ENCODE measurements at places on chromosomes 3 and 15. TPM values are rescaled to one million over a fixed set of nuclear protein-coding genes. Genes with fewer than 3 reads are reported as not detected.

DUOXA1 gene
- polyA plus RNA-seq, result 0.61 TPM

DNA sequence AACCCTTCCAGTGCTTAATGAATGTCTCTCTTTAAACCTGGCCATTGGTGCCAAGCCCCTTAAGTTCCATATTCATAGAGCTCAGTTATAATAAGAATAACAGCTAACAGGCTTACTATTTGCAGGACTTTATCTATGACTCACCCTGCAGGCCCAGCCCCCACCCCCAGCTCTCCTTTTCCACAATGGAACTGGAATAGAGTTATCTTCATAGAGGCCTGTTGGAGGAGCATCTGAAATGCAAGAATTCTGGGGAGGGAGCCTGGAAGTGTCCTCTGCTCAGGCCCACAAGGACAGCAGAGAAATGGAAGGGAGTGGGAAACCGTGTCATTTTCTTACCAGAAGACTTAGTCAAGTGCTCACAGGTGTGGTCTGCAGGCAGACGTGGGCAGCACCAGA is 52.8 kb downstream of the SEMA5B start:
- peak; percentile 49 for DNase-seq

SENP8 gene
- polyA plus RNA-seq, result 3.8 TPM

- no peak for DNase-seq
Measured at GRCh38 chr3:160607826-160608225, 42.5 kb upstream of the KPNA4 start.

GRCh38 chr3:23952646-23953045 is 7.6 kb downstream of the NR1D2 start:
- no peak for DNase-seq

AADACL2 gene
- polyA plus RNA-seq, result not detected

- DNase-seq, result peak; percentile 71
Measured at GRCh38 chr15:98860281-98861041, 147.1 kb downstream of the PGPEP1L start.

ATP13A4 gene
- not detected for polyA plus RNA-seq

- DNase-seq, result peak; percentile 96
Measured at GRCh38 chr15:60390871-60391501, 6.8 kb downstream of the ANXA2 start.

GRCh38 chr3:113212150-113212843 is 940 bp downstream of the BOC start:
- peak; percentile 69 for DNase-seq

GOLGA6L10 gene
- not detected for polyA plus RNA-seq

GRCh38 chr3:135007607-135008006 is 212.5 kb downstream of the EPHB1 start:
- peak; percentile 8 for DNase-seq

- no peak for DNase-seq
Measured at GRCh38 chr15:62407216-62407615, 242.1 kb upstream of the C2CD4B start.

PARP9 gene
- 14.2 TPM for polyA plus RNA-seq

MNS1 gene
- 3.6 TPM for polyA plus RNA-seq

ZNF445 gene
- polyA plus RNA-seq, result 2.2 TPM

CTDSPL gene
- polyA plus RNA-seq, result 7.1 TPM

TGM5 gene
- polyA plus RNA-seq, result not detected

APEH gene
- 89.1 TPM for polyA plus RNA-seq

GRCh38 chr3:53425936-53426335 is 68.5 kb upstream of the CACNA1D start:
- no peak for DNase-seq

LRRC49 gene
- 8.3 TPM for polyA plus RNA-seq

RNF168 gene
- 14.2 TPM for polyA plus RNA-seq

GOLGA8O gene
- not detected for polyA plus RNA-seq

SERINC4 gene
- not detected for polyA plus RNA-seq

SCAANT1 gene
- not detected for polyA plus RNA-seq

DNA sequence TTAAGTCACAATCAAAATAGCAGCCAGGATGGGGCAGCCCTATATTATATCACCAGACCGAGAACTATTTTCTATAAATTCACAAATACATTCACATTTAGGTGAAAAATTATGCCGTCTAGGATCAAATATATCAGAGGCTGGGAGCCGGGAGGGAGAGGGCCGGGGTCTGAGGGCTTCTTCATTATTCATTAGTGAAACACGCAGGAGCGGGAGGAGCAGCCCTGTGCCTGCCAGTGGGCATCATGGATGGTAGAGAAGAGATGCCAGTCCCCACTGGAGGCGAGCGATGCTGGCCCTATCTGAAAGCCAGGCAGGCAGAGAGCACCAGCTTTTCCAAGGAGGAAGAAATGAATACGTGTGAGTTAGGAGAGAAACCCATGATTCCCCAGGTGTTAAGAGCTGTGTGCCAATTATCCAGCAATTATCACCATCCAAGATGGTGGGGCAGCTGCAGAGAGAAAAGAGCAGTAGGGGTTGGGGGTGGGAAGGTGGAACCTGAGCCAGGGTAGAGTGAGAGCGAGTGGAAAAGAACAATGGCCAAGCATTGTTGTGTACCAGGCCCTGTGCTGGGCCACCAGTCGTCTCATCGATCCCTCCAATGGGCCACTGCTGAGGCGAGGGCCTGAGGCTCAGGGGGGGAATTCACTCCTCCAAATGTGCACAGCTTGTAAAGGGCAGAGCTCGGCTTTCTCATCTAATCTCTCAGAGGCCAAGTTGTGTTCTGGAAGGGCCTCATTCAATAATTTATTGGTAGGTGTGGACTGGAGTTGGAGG is 261.3 kb upstream of the TLE3 start:
- DNase-seq, result no peak

GRCh38 chr3:90044084-90044816 is 936.8 kb downstream of the EPHA3 start:
- no peak for DNase-seq

CDCP1 gene
- polyA plus RNA-seq, result 8.8 TPM

LAMB2 gene
- polyA plus RNA-seq, result 542 TPM

MLH1 gene
- 27.8 TPM for polyA plus RNA-seq

DNA sequence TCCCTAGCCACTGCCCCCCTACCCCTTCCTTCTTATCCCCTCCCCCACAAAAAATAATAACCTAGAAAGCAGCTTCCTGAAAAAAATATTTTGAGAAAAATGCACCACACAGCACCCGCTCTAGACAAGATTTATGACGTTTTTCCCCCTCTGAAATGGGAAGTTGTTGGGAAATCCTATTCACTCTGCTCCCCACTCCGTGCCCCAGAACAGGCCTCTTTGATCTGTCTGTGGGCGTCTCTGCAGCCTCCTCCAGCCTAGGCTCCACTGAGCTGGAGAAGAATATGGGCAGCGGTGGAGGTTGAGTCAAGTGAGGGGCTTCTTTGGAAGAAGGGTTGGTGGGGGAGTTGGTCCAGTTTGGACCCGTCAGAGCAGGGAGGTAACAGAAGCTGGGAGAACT is 28.5 kb upstream of the POLG start:
- no peak for DNase-seq

DNA sequence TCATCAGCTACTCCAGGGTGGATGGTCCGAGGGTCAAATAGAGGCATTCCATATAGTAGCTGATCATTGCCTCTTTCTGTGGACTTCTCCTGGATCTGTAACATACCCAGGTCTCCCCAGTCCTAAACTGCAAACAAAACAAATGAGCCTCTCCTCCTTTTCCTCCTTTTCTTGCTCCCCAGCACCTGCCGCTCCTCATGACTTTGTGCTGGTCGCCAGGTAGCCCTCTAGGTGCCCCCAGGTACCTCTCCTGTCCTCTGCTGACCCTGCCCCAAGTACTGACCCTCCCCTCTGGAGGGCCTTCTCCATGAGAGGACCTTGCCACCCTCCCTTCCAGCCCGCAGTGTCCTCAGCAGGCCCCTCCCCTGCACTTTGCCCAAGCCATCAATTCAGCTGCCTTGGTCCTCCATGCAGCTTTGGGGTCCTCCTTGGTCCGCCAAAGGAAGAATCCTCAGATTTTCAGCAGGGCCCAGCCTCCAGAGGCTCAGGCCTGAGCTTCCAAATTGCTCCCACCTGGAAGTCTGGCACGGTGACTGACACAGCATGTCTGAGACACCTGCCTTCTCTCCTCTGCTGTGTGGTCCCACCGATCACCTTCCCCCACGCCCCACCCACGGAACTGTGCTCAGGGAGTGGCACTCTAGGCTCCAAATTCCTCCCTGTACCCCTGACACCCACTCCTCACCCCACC is 111.0 kb downstream of the LRRK1 start:
- no peak for DNase-seq

Data from GM23248 (cell line).